ENCODE measurements at places on chromosomes 5 and 9.

DNA sequence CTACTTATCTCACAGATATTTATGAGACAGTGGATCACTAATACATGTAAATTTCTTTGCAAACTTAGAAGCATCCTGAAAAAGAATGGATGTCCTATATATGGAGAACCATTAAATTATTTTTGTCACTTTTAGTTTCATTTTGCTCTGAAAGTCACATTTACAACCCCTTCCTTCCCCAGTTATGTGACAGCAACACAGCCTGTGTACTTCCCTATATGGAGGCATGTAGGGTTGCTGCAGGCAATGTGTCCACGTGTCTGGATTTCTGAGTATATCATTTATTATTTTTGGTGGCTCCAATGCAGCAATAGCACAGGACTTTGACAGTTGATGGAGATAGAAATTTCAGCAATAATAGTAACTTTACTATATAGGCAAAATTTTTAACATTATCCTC lies 156.4 kb downstream of the ST8SIA4 start:
- no peak for DNase-seq

- no peak for DNase-seq
These were observed 44.6 kb upstream of the FCN1 start for GRCh38 chr9:134962065-134962972.

- DNase-seq = no peak
These were observed 39.7 kb downstream of the DDX31 start for GRCh38 chr9:132630116-132630515.

GRCh38 chr5:137281201-137281600 lies 217.9 kb downstream of the SPOCK1 start:
- DNase-seq = no peak

Measured in NCI-H2029 (cell line).